ENCODE measurements at places on chromosomes 2 and 18. TPM values are rescaled to one million over a fixed set of nuclear protein-coding genes. Genes with fewer than 3 reads are reported as not detected.
A peak's percentile ranks its signal among the peaks of the same experiment; 100 is the strongest.

GRCh38 chr2:84280873-84281272 is 178.2 kb downstream of the SUCLG1 start:
- DNase-seq, result no peak

NOP58 gene
- total RNA-seq, result 170 TPM

DNA sequence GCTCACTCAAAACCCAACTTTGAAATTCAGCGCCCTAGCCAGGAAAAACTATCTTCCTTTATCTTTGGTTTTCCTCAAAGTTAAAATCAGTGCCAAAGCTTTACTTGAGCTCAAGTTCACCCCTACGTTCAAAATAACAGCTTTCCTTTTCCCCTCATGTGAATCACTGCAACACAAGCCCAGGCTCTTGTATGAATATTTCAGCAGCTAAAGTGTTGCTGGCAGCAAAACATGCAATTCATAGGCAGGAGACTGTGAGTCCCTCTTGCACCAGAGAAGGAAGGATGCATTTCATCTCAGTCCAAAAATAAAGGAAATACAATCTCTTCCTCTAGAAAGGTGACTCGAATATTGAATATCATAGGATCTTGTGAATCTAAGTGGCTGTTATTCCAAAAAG is 461.3 kb upstream of the SOX11 start:
- no peak for DNase-seq

GRCh38 chr2:219509780-219510511 is 4.3 kb upstream of the ASIC4 start:
- DNase-seq, result peak; percentile 69

RBFA gene
- 41.7 TPM for total RNA-seq
